CD8-positive, alpha-beta T cell (primary cell): ENCODE measurements at places on chromosomes 13 and 19.
A peak's percentile ranks its signal among the peaks of the same experiment; 100 is the strongest.

- DNase-seq, result no peak
These were observed 233.4 kb upstream of the SPRY2 start for GRCh38 chr13:80574113-80574850.

DNA sequence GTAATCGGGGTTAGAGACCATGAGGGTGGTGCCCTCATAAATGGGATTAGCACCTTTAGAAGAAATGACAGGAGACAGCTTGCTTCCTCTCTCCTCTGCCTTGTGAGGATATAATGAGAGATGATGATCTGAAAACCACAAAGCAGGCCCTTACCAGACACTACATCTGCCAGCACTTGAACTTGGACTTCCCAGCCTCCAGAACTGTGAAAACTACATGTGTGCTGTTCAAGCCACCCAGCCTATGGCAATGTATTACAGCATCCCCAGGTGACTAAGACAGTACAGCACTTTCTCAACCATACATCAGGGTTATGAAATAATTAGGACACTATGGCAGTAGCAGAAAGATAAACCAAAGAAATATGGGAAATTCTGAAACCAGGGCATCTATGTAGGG, 7.4 kb downstream of the ZNF564 start:
- DNase-seq, result no peak

DNA sequence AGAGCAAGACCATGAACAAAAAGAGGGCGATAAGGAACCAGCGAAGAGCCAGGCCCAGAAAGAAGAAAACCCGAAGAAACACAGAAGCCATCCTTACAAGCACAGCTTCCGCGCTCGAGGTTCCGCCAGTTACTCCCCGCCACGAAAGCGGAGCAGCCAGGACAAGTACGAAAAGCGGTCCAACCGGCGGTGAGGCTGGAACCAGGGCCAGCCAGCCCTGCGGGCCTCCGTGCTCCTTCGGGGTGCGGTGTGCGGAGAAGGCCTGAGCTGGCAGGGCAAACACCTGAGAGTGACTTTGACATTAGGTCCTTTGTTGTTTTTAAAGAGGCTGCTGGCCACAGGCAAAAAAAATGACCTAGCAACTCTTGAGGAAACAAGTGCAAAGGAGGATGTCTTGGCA, 44.1 kb downstream of the POLR1D start:
- no peak for DNase-seq

- peak; percentile 95 for DNase-seq
These were observed at the start of gene CCDC124 for GRCh38 chr19:17932485-17933338. CCDC124 (plus strand) TSS chr19:17933015; CDS start chr19:17936421, 3,406 bp downstream.

- peak; percentile 90 for DNase-seq
These were observed at the start of gene MTMR6 for GRCh38 chr13:25286969-25287961. MTMR6 (minus strand) TSS chr13:25287488; CDS start chr13:25287247, 241 bp downstream.

DNA sequence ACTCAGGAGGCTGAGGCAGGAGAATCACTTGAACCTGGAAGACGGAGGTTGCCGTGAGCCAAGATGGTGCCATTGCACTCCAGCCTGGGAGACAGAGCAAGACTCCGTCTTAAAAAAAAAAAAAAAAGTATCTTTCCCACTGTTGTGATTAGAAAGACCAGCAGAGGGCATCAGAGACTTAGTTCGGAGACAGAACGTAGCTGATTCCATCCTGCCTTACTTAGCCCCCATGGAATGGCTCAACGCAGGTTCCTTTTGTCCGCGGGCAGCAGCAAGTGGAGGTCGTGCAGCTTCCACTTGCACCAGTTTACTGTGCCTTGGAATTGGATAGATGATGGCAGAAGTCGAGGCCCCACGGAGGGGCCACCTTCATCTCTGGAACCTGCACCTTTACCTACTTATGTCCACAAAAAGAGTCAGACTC, 8.1 kb downstream of the TIMM29 start:
- DNase-seq, result peak; percentile 50

- no peak for DNase-seq
These were observed 9.3 kb downstream of the ZIC5 start for GRCh38 chr13:99962242-99962641.

- DNase-seq, result peak; percentile 20
These were observed 82.5 kb downstream of the AKAP11 start for GRCh38 chr13:42354241-42355091.
